ENCODE measurements at places on chromosomes 13 and 19.

GRCh38 chr19:50065938-50066337 lies 40.1 kb downstream of the ZNF473 start:
- no peak for DNase-seq

- DNase-seq = no peak
Measured at GRCh38 chr19:45087531-45087930, 5.4 kb upstream of the PPP1R37 start.

GRCh38 chr13:60467098-60467497 lies 70.1 kb downstream of the TDRD3 start:
- no peak for DNase-seq

GRCh38 chr13:110448230-110448629 lies 113.3 kb downstream of the RAB20 start:
- DNase-seq = peak; percentile 76

DNA sequence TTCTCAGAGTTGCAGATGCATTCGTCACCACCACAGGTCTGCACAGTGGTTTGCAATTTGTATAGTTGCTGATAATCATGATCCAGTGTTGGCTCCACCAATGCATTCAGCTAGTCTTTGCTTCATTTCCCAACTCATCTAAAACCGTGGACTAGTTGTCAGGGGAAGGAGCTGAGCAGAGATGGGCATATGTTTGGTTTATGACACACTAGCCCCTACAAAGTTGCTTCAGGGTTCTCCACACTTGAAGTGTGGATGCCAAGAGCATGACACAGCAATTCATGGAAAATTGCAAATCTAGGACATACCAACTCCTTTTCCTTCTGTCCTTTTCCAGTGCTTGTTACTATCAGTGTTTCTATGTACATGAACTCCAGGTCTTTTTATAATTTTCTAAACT lies 168.0 kb downstream of the TNFSF13B start:
- DNase-seq = no peak

- no peak for DNase-seq
Measured at GRCh38 chr19:33905473-33905936, 108.8 kb downstream of the KCTD15 start.

DNA sequence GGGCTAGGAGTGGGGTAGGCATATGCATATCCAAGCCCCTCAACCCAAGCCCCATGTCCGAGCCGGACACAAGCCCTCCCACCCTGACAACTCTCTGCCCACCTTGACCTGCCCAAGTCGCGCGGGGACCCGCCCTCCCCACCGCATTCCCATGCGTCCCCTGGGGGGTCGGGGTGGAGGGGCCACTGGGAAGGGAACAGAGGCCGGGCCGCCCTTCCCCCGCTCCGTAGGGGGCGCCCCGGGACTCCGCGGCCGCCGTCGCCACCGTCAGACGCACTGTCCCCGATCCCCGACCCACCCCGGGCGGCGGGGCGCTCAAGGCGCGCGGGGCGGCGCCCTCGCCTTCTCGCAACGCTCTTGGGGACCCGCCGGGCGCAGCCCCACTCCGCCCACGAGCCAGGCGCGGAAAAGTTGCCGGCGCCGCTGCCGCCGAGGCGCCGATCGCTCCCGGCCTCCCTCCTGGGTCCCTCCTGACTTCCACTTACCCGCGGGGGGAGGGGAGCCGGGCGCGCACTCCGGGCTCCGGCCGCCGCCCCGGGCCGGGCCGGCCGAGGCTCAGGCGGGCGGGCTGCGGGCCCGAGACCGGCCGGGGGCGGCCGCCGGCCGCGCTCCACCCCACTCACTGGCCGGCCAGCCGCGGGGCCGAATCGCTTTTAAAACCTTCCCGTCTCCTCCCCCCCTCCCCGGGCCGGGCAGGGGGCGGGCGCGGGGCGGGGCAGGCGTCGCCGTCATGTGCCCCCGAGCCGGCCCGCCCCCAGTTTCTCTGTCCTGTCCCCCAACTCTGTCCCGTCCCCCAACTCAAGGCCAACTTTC lies 34.4 kb upstream of the NANOS3 start:
- DNase-seq = no peak

GRCh38 chr13:110346661-110347067 lies 39.6 kb downstream of the COL4A2 start:
- DNase-seq = no peak

GRCh38 chr13:99119656-99120055 lies 81.0 kb upstream of the UBAC2 start:
- no peak for DNase-seq

GRCh38 chr13:110646442-110647364 lies 31.4 kb downstream of the NAXD start:
- DNase-seq = no peak

- DNase-seq = no peak
Measured at GRCh38 chr19:47022140-47022536, 2.5 kb downstream of the NPAS1 start.

DNA sequence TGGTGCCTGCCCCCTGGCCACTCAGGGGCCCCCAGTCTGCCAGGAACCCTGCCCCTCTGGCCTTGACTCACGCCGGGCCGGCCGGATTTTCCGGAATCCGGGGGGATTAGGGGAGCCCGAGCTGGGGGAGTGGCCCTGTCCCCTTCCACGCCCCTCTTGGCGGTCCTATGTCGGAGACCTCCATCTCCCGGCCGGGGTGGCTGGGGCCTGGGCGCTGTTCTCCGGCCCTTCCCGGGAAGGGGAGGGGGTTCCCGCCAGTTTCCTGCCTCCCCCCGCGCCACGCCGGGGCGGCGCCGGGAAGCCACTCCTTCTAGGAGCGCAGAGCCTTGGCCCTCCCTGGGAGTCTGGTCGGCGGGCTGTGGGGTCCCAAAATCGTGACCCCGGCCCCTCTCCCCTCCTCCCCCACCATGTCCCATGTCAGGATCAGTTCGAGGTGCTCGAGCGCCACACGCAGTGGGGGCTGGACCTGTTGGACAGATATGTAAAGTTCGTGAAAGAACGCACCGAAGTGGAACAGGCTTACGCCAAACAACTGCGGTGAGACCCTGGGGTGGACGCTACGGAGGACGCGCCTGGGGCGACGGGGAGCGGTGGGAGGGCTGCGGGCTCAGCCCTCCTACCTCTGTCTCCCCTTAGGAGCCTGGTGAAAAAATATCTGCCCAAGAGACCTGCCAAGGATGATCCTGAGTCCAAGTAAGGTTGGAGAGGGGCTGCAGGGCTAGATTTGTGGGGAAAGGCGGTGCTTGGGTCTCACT lies 1.3 kb downstream of the TRIP10 start:
- DNase-seq = peak; percentile 69

- DNase-seq = no peak
Measured at GRCh38 chr13:57878291-57878690, 246.7 kb downstream of the PCDH17 start.

GRCh38 chr13:21970172-21970571 lies 299.3 kb downstream of the FGF9 start:
- no peak for DNase-seq

DNA sequence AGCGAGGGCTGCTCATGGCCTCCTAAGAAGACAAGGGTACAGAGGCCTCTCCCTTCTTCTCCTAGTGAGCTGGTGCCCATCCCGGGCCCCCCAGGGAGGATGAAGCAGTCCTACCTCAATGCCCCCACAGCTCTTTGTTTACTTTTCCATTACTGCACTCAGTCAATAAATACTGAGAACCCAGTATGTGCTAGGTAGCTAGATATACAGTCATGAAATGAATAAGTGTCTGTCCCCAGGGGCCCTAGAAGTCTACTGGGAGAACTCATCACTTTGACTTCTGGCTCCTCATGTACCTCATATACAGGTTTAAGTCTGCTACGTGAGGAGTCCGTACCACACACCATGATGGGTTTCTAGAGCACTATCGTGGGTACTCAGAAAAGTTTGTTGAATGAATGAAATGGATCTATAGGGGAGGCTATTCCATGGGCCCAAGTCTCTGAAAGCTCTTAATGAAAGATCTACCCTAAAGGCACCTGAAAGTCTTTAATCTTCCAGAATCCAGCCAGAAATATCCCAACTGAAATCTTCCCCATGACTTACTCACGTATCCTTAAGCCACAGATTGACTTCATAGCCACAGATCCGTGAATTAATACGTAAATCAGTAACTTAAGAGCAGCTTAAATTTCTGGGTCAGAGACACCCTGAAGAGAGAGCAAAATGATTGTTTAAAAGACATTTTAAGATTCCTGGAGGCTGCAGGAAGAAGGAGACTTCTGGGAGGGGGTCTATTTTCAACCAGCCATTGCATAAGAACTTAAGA lies 51.6 kb upstream of the POMP start:
- no peak for DNase-seq

DNA sequence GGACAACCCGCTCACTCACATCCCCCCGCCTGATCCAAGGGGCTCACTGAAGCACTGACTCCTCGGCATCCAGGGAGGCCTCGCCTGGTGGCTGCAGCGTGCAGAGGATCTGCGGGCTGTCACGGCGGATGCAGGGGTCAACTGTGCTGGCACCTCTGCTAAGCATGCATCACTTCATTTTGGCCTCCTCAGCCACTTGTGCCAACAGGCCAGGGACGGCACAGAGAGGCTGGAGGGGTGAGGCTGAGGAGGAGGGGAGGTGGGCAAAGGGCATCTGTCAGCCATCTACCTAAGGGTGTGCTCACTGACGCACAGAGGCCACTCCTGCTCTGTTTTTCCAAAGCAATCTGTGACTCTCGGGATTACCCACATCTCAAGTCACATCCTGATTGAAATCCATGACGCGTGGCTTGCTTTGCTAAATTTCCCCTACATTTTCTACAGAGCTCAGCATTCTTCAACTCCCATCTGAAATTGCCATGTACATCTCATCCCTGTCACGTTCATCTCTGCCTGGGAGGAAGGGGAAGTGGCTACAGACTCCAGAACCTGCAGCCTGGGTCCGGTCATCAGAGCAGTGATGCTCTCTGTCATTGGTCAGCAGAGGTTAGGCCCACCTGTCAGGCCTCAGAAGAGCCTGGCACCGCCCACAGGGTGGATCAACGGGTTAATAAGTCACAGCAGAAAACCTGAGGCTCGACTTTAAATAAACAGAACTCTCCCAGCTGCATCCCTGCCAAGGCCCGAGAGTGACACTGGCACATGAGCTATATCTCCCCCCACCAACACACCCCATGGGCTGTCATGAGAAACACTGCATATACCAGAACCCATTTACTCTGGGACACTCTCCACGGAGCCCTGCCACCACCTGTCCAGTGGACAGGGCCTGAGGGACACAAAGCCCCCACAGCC lies 17.6 kb downstream of the ELL start:
- no peak for DNase-seq

GRCh38 chr13:84607261-84608013 lies 725.2 kb upstream of the SLITRK1 start:
- no peak for DNase-seq

DNA sequence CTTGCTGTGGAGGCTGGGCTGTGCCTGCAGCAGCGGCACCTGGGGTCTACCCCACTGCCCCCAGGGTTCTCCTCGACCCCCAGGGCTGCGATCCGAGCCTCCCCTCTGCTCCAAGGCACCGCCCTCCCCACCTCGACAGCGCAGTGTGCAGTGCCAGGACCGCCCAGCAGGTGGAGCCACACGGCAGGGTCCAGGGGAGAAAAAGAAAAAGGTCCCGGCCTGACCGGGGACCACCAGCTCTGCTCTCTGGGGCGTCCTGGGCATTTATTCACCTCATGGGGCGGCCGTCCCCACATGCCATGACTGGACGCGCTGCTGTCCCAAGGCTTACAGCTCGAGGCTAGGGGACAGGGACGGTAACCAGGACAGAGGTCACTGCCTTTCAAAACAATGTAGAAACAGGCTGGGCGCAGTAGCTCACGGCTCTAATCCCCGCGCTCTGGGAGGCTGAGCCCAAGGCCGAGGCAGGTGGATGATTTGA lies 10.6 kb downstream of the REXO1 start:
- peak; percentile 59 for DNase-seq

DNA sequence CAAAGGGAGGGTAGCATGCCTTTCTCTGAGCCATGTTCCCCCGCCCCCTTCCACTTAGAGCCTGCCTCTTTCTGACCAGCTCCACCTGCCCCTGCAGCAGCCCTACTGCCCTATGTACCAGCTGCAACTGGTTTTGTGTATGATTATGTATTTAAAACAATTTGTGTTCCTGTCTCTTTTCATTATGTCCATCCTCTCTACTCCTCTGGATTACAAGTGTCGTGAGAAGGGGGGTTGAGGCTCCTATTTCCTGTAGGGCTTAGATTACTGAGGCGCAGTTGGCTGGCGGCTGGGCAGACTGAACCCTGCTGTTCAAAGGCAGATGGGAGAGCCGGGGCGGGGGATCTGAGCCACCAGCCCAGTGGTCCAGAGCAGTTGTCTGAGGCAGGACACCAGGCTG lies 213.3 kb downstream of the KCNRG start:
- DNase-seq = no peak

DNA sequence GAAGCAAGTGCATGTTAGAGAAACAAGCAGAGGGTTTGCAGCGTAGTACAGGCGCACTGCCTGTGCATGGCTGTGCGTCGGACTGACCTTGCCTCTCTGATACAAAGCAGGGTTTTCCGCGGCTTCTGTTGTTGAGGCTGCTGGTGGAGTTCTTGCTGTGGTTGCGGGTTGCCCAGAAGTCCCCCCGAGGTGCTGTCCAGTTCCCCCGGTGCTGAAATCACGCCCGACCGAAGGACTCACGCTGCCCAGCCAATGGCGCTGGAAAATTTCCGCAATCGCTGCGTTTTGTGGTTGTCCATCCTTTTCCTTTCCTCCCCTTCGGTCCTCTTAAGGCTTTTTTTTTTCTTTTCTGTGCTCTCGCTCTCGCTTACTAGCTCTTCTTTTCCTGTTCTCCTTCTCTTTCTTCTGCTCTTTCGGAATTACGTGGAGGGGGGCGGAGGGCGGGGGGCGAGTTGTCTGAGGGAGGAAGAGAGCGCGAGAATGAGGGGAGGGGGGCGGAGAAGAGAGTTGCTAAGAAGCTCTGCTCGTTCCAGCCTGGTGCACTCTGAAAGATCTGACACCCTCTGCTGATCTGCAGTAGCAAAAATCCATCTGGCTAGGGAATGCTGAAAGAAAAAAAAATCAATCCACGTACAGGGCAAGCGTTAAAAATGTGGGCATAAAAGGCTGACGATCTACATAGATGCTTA lies at the start of gene SLITRK1:
Gene SLITRK1 (minus strand): TSS at position 558 of the 689 bp plus-strand sequence. CDS start 967 bp downstream, outside the sequence.
- DNase-seq = peak; percentile 35

DNA sequence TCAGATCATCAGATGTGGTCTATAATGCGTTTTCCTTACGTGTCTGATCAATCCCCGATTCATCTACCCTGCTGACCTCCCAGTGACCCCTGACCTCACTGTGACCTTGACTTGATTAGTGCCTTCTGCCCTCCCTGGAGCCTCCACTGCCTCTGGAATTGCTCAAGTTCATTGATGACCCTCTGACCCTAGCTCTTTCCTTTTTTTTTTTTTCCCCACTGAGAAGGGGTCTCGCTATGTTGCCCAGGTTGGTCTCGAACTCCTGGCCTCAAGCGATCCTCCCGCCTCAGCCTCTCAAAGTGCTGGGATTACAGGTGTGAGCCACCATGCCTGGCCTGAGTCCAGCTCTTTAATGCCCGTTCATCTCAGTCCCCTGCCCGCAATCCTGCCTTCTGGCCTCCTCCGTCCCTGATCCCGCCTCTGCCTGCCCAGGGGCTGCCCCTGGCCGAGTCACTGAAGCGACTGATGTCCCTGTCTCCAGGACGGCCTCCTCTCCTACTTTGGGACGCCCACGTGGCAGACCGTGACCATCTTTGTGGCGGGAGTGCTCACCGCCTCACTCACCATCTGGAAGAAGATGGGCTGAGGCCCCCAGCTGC lies 4.0 kb upstream of the FTL start:
- no peak for DNase-seq
